SHP77 treated with DMSO at 0.1 percent for 48 hours (cell line): ENCODE measurements at places on chromosomes 2 and 18.

DNA sequence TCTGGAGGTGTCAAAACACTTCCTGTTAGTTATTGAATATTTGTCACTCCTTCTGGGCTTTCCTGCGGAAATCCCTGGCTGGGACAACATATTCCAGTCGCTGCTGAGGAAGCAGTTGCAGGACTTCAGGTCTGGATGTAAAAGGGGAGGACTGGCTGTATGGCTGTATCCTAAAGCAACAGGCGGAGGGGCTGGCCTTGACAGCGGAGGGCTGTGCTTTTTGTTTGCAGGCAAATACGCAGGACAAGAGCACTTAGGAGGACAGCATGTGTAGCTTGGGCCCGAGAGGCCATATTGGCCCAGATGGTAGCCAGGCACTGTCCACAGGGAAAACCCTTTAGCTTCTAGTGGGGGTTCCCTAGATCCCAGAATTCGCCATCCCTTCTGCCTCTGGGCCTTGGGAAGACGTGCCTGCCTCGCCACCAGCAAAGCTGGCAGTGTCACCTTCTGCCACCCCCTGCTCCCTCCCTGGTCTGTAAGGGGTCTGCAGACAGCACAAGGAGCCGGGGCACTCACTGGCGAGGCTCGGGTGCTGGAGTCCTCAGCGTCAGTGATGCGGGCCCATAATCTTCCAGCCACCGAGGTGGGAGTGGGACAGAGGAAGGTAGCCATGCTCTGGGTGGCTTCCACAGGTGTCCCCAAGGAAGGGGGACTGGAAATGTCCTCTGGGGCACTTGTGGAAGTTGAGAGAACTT, 6.7 kb downstream of the NPPC start:
- DNase-seq = no peak

DNA sequence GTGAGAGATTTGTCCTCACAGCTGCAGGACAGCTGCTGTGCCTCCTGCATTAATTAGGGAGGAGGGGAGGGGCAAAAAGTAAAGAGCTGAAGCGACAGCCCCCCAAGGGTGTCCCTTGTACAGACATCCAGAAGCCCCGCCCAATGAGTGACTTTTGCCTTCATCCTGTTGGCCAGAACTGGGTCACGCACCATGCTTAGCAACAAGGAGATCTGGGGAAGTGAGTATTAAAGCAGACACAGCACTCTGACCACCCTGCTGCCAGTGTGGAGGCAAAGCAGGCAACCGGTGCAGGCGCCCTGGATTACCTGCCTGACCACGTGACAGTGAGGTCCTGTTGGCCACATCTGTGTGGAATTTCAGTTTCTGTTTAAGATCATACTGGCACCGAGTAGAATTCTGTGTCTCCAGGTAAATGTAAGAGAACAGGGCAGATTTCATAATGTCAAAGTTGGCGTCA, 21.5 kb upstream of the BIN1 start:
- DNase-seq = no peak

DNA sequence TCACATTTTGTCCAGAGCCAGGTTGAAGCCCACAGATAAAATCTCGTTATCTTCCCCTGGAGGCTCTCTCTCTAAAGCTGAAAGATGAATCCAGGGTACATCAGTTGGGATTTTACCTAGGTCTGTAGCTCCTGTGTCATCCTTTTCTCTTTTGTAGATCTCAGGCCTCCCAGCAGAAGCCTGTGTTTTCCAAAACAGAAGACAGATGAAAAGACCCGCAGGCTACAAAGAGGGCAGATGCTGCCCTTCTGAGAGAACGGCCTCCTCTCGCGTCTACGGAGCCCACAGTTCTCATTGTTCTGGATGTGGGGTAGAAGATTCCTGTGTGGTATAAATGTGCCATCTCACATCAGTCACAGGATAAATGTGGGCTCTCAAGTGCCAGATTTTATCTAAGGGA, 139.5 kb downstream of the SUCLG1 start:
- no peak for DNase-seq

DNA sequence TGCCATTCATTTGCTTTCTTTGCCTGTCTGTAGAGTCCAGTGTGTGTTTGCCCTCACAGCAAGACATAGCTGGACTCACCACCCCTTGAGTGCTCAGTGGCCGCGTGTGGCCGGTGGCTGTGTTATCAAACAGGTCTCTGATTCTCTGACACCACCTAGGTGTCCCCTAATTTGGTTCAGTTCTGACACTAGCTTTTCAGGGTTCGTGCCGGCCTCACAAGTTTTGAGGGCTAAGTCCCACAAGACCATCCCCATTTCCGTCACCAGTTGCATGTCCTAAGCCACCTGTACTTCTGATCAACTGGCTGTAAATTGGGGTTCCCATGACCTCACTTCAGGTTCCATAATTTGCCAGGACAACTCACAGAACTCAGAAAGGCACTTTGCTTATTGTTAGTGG, 23.5 kb downstream of the NCK2 start:
- DNase-seq = no peak

DNA sequence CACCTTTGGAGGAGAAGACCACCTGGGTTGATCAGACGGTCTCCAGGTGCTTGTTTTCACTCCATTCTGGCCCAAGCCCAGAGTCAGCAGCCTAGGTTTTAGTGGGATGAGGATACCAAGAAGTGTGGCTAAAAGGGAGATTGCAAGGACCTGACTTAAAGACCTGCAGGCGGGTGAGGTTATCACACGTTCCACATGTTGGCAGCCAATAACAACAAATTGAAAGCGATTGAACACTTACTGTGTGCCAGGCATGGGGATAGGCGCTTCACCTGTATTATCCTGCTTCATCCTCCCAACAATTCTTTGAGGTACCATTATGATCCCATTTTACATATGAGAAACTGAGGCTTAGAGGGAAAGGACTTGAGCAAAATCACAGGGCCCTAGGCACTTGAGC, 5.0 kb downstream of the ARL4C start:
- no peak for DNase-seq

- DNase-seq = no peak
Observed at GRCh38 chr2:77521548-77521891, 656 bp downstream of the LRRTM4 start.
